Breast epithelium (tissue), 4 donors: ENCODE measurements at places on chromosomes 16 and 17. TPM values are rescaled to one million over a fixed set of nuclear protein-coding genes. Genes with fewer than 3 reads are reported as not detected.

Gene ABCC12
- total RNA-seq = 1.6 TPM

Gene CCDC92B
- not detected for total RNA-seq

Gene CES1
- total RNA-seq = 128 TPM

Gene CTRB2
- not detected for total RNA-seq

Gene RAB26
- not detected for total RNA-seq

Gene MMP15
- total RNA-seq = 5.3 TPM

Gene NXPH3
- total RNA-seq = 3.5 TPM

Gene SLC13A5
- total RNA-seq = not detected

Gene CHRNE
- 0.16 TPM for total RNA-seq

DNA sequence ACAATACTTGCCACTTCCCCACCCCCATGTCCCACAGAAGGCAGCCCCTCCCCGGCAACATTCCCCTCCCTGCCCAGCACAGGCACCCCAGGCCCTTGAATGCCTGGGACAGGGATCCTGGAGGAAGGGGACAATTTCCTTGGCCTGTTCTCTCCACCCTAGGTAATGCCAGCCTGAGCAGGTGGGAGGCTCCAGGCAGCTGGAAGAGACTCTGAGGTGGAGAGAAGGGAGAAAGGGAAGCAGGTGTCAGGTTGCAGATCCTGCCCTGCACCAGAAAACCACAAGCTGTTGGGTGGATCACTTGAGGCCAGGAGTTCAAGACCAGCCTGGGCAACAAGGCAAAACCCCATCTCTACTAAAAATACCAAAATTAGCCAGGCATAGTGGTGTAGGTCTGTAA lies 8.9 kb downstream of the MPP2 start:
- H3K4me3 ChIP-seq = no peak overlapping the region
- H3K27ac ChIP-seq = peak overlapping the region; percentile 45
- DNase-seq = no peak
- H3K4me1 ChIP-seq = no peaks in the 10 kb centered on the region
- no peaks in the 10 kb centered on the region for H3K27me3 ChIP-seq

GRCh38 chr17:82267575-82268379 lies 5.7 kb downstream of the CSNK1D start:
- H3K36me3 ChIP-seq = no peaks in the 10 kb centered on the region
- H3K27ac ChIP-seq = peak overlapping the region; percentile 96
- peaks cover 6% of the 10 kb centered on the region for H3K4me1 ChIP-seq
- peak overlapping the region; percentile 47 for H3K4me3 ChIP-seq
- peak; percentile 88 for DNase-seq

DNA sequence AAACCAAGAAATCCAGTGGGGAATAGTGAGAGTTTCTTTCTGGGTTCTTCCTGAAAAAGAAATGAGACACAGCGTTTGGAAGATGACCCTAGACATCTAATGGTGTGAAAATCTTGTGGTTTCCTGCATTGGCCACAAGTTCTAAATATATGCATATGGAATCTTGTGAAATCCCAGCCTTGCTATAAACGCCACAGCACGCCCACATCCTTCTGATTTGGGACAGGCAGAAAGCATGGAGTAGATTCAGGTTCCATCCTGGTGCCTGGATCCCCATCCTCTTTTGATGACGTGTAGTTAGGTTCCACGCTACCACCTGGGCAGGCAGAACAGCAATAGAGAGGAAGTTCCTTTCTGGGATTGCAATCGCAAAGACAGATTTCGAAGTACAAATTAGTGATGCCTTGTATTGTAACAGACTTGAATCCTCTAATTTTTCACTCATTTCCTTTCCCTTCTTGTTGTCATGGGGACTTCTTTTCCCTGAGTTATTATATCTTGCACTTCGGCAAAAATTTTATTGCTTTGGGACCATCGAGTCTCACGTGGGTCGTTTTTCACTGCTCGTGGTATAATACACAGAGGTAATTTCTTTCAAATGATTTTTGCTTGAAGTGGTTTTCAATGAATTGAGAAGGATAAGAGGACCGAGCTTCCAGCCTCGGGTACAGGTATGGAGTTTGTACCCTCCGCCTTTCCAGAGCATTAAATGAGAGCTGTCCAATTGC lies 37.6 kb downstream of the HS3ST4 start:
- H3K4me1 ChIP-seq = no peaks in the 10 kb centered on the region
- no peak for DNase-seq
- H3K27ac ChIP-seq = no peak overlapping the region

- peak overlapping the region; percentile 48 for H3K4me3 ChIP-seq
- H3K27ac ChIP-seq = peak overlapping the region; percentile 98
These were observed 6.3 kb downstream of the BCAR1 start for GRCh38 chr16:75244844-75245758.

GRCh38 chr16:89606006-89606405 lies 7.4 kb upstream of the DPEP1 start:
- H3K4me3 ChIP-seq = no peak overlapping the region
- no peaks in the 10 kb centered on the region for H3K27me3 ChIP-seq

DNA sequence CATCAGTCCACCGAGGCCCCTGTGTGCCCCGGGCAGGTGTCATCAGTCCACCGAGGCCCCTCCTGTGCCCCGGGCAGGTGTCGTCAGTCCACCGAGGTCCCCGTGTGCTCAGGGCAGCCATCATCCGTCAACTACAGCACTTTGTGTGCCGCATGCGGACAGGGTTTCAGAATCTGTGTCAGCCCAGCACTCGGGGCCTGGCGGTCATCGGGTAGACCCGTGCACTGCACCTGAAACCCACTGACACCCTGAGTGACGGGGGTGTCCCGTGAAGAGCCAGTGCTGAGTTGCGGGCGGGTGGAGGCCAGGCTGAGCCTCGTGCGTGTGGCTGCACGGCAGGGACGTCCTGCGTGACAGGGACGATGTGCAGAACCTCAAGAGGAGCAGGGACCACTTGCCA lies 38.4 kb downstream of the BAHCC1 start:
- peaks cover 17% of the 10 kb centered on the region for H3K4me1 ChIP-seq
- no peak for DNase-seq
- no peak overlapping the region for H3K4me3 ChIP-seq

GRCh38 chr17:31391496-31391949 lies at the start of gene RAB11FIP4:
RAB11FIP4 (plus strand) TSS chr17:31391675; CDS start chr17:31391853, 178 bp downstream.
- no peak for DNase-seq
- peak within 1 kb of the TSS; percentile 71 for H3K4me3 ChIP-seq

GRCh38 chr17:83201206-83202001 lies 122.0 kb downstream of the METRNL start:
- no peak overlapping the region for H3K4me3 ChIP-seq
- DNase-seq = peak; percentile 15
- H3K4me1 ChIP-seq = peaks cover 6% of the 10 kb centered on the region
- H3K27ac ChIP-seq = peak overlapping the region; percentile 74
- H3K36me3 ChIP-seq = no peaks in the 10 kb centered on the region

- no peak overlapping the region for H3K27ac ChIP-seq
- H3K27me3 ChIP-seq = no peaks in the 10 kb centered on the region
These were observed 145.2 kb downstream of the SDK2 start for GRCh38 chr17:73498886-73499554.

DNA sequence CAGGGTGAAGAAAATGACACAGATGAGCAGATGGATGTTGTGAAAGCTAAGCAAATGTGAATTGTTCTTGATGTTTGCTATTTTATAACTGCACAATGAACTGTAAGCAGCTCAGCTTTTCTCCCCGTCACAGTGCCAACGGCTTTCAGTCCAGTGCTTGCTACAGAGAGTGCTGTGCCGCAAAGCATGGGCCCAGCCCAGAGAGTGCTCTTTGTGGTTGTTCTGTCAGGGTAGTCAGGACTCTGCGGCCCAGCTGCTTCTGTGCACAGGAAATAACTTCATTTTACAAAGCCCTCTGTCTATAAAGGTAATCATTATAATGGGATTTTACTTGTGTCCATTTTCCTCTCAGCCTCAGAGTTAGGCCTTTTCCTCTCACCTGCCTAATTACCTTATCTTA lies 39.1 kb downstream of the CDRT15 start:
- no peaks in the 10 kb centered on the region for H3K27me3 ChIP-seq
- H3K4me3 ChIP-seq = no peak overlapping the region
- no peak overlapping the region for H3K27ac ChIP-seq
- H3K36me3 ChIP-seq = no peaks in the 10 kb centered on the region

- no peaks in the 10 kb centered on the region for H3K27me3 ChIP-seq
- H3K4me1 ChIP-seq = no peaks in the 10 kb centered on the region
- H3K4me3 ChIP-seq = no peak overlapping the region
These were observed 4.2 kb downstream of the CES1 start for GRCh38 chr16:55828680-55829079.

DNA sequence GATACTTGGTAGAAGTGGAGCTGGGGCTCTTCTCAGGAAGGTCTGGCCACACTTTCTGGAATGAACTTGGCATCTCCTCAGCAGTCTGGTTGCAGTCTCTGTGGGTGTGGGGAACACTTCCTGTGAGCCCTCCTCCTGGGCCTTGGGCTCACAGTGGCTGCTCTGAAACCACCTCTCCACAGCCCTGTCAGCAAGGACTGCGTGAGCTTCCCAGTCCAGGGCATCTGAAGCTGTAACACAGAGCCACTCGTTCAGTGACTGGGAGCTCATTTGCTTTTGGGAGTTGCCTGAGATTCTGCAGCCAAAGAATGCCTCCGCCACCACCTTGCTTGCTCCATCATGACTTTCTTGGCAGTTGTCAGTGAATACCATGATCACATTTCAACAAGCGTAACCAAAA lies 60.0 kb downstream of the CLEC16A start:
- no peak overlapping the region for H3K4me3 ChIP-seq
- peak overlapping the region; percentile 78 for H3K27ac ChIP-seq
- no peaks in the 10 kb centered on the region for H3K36me3 ChIP-seq

- no peaks in the 10 kb centered on the region for H3K4me1 ChIP-seq
- no peaks in the 10 kb centered on the region for H3K36me3 ChIP-seq
- no peaks in the 10 kb centered on the region for H3K27me3 ChIP-seq
- no peak overlapping the region for H3K27ac ChIP-seq
These were observed 5.9 kb downstream of the SKA2 start for GRCh38 chr17:59149051-59149450.

DNA sequence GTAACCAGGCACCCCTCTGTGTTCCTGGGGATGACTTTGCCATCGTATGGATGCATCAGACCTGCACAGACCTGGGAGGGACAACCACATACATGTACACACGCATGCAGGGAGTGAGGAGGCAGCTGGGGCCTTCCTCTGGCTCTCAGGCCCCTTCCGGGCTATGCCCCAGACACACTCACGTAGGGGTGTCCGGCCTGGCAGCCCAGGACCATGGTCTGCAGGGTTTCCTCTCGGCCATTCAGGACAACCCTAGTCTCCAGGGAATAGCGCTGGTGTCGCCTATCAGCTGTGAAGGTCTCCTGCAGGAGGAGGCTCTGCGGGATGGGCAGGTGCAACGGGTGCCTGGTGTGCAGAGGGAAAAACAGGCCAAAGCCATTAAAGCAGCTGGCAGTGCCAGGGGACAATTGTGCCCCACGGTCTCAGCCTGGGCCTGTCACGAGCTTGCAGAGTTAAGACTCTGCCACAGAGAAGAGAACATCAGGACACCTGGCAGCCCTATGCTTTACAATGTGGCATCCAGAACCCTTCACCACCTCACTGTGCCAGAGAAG lies 101.4 kb downstream of the RMI2 start:
- no peaks in the 10 kb centered on the region for H3K36me3 ChIP-seq
- no peak overlapping the region for H3K4me3 ChIP-seq
- no peak overlapping the region for H3K27ac ChIP-seq
- H3K27me3 ChIP-seq = no peaks in the 10 kb centered on the region
- no peak for DNase-seq

GRCh38 chr16:79607587-79607986 lies 7.0 kb upstream of the MAF start:
- H3K4me1 ChIP-seq = no peaks in the 10 kb centered on the region
- peak overlapping the region; percentile 54 for H3K27ac ChIP-seq
- H3K36me3 ChIP-seq = no peaks in the 10 kb centered on the region
- no peak for DNase-seq

DNA sequence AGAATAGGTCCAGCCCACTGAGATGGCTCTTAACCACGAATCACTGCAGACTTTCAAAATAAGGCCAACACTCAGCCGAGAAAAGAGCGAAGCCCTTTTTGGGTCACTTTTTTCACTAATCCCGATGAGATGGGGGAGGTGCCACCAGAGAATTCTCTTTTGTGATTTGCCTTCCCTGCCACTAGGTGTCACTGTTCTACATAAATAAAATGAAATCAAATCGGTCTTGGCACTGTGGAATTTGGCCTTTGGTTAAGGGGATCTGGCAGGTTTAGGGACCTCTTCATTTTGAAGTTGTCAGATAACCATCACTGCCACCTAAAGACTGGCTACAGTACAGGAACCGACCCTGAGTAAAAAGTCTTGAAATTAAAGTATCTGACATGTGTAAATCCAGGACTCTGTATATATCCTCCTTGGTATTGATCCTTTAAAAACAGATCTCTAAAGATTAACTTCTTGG lies 147.0 kb downstream of the HS3ST4 start:
- no peak overlapping the region for H3K27ac ChIP-seq
- no peaks in the 10 kb centered on the region for H3K27me3 ChIP-seq
- peak overlapping the region; percentile 3 for H3K4me3 ChIP-seq
- DNase-seq = no peak
- H3K36me3 ChIP-seq = no peaks in the 10 kb centered on the region
- no peaks in the 10 kb centered on the region for H3K4me1 ChIP-seq

DNA sequence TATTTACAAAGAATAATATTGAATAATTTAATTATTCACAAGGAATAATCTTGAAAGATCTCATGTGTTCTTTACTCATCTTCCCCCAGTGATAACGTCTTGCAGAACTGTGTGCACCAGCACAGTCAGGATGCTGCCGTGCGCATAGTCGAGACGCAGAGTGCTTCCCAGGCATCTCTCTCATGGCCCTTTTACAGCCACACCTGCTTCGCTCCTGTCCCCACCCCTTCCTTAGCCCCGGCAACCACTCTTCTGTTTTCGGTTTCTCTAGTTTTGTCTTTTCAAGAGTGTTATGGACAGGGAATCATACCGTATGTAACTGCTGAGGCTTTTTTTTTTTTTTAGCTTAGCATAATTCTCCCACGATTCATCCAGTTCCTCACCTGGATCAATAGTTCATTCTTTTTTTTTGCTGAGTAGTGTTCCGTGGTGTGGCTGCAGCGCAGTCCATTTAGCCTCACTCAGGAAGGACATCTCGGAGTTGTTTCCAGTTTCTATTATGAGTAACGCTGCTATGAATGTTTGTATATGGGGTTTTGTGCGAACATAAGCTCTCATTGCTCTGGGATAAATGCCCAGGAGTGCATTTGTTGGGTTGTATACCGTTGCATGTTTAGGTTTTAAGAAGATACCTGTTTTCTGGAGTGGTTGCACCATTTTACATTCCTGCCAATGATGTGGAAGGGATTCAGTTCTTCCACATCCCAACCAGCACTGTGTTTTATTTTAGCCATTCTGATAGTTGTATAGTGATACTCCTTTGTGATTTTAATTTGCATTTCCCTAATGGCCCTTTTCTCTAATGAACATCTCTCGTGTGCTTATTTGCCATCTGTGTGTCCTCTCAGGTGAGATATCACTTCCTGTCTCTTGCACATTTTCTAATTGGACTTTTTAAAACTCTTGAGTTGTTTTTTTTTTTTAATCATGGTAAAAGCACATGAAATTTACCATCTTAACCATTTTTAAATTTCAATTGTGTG lies 47.6 kb downstream of the SEC14L1 start:
- H3K4me3 ChIP-seq = no peak overlapping the region
- no peak for DNase-seq
- H3K4me1 ChIP-seq = no peaks in the 10 kb centered on the region
- H3K27me3 ChIP-seq = no peaks in the 10 kb centered on the region
- no peak overlapping the region for H3K27ac ChIP-seq

- H3K27ac ChIP-seq = no peak overlapping the region
- H3K27me3 ChIP-seq = no peaks in the 10 kb centered on the region
- H3K4me1 ChIP-seq = peaks cover 5% of the 10 kb centered on the region
- DNase-seq = no peak
- no peaks in the 10 kb centered on the region for H3K36me3 ChIP-seq
These were observed 26.5 kb downstream of the YPEL2 start for GRCh38 chr17:59357929-59358328.

- no peak overlapping the region for H3K27ac ChIP-seq
- DNase-seq = no peak
- H3K4me3 ChIP-seq = no peak overlapping the region
- H3K4me1 ChIP-seq = no peaks in the 10 kb centered on the region
- H3K36me3 ChIP-seq = no peaks in the 10 kb centered on the region
- no peaks in the 10 kb centered on the region for H3K27me3 ChIP-seq
These were observed 130.4 kb downstream of the C16orf78 start for GRCh38 chr16:49504023-49504364.
